GM23248 (cell line): ENCODE measurements at places on chromosomes 2 and 18. TPM values are rescaled to one million over a fixed set of nuclear protein-coding genes. Genes with fewer than 3 reads are reported as not detected.
A peak's percentile ranks its signal among the peaks of the same experiment; 100 is the strongest.

Gene STPG4
- total RNA-seq = not detected in 2 replicates

Gene GREB1L
- total RNA-seq = 3.0 and 3.3 TPM in 2 replicates

Gene CABYR
- total RNA-seq = 2.9 and 4.9 TPM in 2 replicates

- DNase-seq = no peak
These were observed 11.2 kb downstream of the CASP10 start for GRCh38 chr2:201194097-201194496.

GRCh38 chr2:229445501-229446211, 174.6 kb upstream of the PID1 start:
- DNase-seq = peak; percentile 78

GRCh38 chr18:70411876-70412435, 123.1 kb downstream of the SOCS6 start:
- DNase-seq = no peak

DNA sequence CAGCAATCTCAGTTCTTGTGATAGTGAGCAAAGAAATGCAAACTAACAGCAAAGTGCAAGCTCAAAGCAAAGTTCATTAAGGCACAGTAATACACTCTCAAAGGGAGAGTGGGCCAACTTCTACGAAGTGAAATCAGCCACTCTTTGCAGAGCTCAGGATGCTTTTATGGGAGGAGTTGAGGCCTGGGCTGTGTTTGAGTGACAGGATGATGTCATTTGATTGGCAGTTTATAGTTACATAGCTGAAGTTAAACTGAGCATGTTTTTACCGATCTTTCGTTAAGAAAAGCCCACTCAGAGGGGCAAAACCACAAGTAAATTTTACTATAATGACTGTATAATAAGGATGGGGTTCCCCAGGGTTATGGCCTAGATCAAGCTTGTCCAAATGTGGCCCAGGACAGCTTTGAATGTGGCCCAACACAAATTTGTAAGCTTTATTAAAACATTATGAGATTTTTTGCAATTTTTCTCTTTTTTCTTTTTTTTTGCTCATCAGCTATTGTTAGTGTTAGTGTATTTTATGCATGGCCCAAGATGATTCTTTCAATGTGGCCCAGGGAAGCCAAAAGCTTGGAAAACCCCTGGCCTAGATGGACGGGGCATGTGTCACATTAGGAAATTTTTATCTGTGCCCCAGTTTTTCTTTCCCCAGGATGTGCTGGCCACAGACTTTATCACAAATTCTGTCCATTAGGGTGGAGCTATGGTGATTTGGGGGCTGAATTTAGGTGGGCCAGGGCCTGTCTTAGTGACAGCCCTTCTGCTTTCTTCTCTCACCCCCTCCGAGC, 8.3 kb upstream of the DNAH7 start:
- no peak for DNase-seq

GRCh38 chr2:54632733-54633692, 90.4 kb upstream of the EML6 start:
- DNase-seq = peak; percentile 69

DNA sequence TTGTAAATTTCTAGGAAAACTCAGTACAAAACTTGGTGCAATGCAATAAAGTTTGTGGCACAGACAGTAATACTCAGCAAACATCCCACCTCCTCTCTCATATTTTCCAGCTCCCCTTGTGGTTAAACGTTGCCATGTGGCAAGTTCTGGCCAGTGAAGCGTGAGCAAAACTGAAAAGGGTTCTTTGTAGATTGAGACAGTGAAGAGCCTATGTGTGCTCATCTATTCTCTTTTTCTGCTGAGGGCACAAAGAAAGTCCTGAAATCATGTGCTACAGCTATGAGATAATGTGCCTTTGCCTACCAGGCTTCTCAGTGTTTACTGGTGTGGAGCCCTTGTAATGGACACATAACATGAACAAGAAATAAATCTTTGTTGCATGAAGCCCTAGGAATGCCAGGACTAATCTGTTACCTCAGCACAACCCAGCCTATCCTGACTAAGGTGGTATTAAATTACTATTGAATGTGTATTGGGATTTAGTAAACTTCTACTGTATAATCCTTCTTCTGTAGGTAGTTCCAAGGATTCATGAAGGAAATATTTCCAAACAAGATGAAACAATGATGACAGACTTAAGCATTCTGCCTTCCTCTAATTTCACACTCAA, 13.0 kb upstream of the TYMS start:
- DNase-seq = no peak

DNA sequence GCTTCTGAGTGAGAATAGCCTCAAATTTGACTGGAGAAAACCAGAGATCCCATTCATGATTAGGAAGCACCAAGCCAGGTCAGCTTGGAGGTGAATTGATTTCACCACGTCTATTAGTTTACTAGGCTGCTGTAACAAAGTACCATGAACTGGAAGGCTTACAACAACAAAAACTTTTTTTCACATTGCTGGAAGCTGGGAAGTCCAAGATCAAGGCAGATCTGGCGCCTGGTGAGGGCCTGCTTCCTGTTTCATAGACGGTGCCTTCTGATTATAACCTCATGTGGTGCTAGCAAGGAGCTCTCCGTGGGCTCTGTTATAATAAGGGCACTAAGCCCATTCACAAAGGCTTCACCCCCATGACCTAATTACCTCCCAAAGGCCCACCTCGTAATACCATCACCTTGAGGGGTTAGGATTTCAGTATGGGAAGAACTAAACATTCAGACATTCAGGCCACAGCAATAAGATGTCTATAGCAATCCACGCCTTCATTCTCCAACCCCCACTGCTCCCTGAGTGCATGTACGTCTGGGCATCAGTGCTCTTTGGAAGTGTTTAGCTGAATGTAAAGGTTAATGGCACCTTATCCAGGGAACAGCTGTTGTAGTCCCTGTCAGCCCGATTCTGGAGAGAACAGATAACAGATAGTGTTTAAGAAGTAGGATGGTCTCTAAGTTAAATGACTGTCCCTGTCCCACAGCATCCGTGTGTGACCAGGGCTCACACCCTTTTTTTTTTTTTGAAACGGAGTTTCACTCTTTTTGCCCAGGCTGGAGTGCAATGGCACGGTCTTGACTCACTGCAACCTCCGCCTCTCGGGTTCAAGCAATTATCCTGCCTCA, 89.2 kb downstream of the SOCS6 start:
- peak; percentile 36 for DNase-seq

DNA sequence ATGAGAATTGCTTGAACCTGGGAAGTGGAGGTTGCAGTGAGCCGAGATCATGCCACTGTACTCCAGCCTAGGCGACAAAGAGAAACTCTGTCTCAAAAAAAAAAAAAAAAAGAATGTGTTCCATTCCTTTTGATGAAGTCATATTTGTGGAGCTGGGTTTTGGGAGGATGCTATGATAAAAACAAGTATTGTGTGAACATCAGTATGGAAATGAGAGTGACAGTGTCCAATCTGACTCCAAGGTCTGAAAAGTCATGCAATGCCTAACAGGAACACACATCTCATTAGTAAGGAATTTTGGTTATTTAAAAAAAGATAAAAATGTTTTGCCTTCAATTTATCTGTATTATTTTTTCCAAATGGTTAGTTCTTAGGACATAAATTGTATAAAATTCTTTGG, 11.8 kb downstream of the GCFC2 start:
- peak; percentile 28 for DNase-seq

DNA sequence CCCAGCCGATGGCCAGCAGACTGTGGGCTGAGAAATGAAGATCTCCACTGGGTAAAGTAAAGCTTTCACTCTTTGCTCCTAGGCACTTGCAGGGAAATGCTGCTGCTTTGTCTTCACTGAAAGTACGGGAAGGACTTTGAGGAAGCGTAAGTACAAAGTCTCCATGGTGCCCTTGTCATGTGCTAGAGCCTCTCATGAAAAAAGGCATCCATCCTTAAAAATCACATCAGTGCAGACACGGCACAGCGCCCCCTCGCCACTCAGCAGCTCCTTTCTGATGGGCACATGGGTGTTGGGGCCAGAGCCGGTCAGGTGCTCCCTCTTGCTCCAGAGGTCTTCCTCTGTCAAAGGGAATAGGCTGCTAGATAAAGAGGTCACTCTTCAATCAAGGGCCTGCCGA, 109.0 kb upstream of the STPG4 start:
- no peak for DNase-seq

DNA sequence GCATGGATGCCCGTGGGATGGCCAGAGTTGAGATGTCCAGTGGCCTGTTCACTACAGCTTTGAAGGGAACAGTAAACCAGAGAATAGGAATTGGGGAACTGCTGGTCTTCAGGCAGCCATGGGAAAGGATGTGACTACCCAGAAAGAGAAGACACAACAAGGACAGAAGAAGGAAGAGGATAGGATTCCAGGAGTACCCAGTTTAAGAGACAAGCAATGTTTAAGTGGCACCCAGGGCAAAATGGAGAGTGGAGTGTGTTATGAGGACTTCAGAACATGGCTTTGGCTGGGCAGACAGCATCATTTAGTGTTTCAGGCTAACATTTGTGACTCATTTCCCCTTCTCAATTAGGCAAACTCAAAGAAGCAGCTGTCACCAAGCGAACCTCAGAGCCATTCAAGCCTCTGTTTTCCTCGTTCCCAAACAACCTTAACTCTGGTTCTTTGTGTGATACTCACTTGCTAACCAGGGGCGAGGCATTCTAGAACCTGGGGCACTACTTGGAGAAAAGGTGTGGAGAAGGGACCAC, 4.0 kb upstream of the FAM124B start:
- DNase-seq = peak; percentile 37

DNA sequence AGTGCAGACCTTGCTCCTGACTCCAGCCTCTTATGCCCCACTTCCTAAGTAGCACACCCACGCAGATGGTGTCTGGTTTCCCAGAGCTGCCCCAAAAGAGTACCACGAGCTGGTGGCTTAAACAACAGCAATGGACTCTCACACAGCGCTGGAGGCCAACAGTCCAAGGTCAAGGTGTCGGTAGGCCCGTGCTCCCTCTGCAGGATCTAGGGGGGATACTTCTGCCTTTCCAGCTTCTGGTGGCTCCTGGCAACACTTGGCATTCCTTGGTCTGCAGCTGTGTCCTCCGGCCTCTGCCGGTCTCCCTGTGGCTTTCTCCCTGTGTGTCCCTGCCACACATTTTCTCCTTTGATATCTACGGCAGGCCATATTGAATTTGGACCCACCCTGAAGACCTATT, 99.0 kb downstream of the TSHZ1 start:
- DNase-seq = no peak

GRCh38 chr18:37249895-37250618, 315.5 kb downstream of the CELF4 start:
- no peak for DNase-seq

DNA sequence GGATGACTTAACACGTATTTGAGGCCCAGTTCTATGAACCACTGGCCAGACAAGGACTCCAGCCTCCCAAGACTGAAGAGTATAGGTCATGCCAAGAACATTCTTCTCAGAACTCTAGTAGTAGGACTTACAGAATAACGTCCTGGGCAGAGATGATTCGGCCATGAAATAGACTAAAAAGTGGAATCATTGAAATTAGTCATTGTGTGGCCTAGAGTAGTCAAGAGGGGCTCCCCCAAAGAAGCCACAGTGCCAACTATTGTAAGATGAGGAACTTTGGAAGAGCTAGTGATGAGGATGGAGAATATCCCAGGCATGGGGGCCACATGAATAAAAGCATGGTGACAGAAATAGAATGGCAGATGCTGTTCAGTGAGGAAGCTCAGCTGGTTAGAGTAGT, 101.1 kb downstream of the TRIB2 start:
- peak; percentile 20 for DNase-seq
